ENCODE measurements at places on chromosomes 7 and 10.

GRCh38 chr7:73509463-73509862, 12.6 kb downstream of the BAZ1B start:
- DNase-seq = no peak

- no peak for DNase-seq
These were observed 85.1 kb downstream of the WDR37 start for GRCh38 chr10:1141261-1141660.

GRCh38 chr7:75734586-75735458, 3.9 kb downstream of the HIP1 start:
- peak; percentile 85 for DNase-seq

- DNase-seq = no peak
These were observed 29.5 kb upstream of the PFKFB3 start for GRCh38 chr10:6173203-6173602.

DNA sequence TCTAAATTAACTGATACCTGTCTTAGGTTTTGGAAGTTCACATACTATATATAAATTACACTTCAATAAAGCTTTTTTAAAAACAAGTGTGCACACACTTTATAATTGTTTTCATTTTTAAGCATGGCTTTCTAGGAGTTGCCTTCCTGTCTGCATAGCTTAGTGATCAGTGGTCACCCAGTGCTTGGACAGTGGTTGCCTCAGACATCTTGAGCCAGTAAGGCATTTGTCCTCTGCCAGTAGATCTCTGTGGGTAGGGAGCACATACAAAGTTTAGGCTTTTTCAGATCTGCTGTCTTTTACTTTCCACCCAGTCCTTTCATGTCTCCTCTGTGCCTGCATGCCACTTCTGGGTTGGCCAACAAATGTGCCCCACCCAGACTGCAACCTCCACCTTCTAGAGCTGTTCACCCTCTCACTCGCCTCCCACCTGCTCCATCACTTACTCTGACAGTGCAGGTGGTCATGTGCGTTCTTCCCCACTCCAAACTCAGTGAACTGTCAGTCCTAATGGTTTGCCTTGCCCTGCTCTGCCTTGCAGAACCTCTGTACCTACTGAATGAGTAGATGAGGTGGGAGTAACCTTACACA, 31.7 kb downstream of the TPST1 start:
- DNase-seq = no peak

GRCh38 chr10:130804281-130804680, 507.2 kb downstream of the TCERG1L start:
- DNase-seq = peak; percentile 17

DNA sequence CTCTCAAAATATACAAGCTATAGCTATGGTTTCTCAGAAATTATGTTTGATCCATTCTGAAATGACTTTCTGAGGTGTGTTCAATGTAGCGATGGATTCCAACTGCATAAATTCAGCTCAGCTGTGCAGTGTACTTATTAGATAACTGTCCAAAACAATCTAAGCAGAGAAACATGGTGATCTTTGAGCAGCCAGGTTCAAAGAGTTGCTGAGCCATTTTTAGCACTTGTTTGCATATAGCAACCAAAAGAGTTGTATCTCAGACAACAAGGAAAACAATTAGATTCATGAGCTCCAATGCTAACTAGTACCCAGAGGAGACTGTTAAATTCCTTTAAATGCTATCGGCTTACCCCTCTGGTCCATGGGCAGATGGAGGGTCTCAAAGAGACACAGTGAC, 15.9 kb upstream of the KCNIP2 start:
- no peak for DNase-seq

DNA sequence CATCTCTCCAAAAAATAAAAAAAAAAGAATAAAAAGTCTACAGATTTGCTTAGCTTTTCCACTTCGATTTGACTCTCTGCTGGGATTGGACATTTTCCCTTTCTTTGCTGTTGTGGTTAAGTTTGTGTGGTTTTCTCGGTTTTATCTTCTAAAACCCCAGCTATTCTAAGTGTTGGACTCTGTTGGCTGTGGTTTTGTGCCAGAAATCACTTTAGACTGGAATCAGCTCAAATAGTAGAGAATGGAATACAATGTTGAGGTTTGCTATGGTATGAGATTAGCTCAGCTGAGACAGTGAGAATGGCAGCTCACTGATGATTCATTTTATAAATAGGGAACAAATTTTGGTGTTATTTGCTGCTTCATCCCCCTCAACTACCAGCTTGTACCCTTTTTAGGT, 116.0 kb downstream of the BUB3 start:
- peak; percentile 39 for DNase-seq

GRCh38 chr7:29116361-29117200, 29.8 kb downstream of the CPVL start:
- DNase-seq = no peak

DNA sequence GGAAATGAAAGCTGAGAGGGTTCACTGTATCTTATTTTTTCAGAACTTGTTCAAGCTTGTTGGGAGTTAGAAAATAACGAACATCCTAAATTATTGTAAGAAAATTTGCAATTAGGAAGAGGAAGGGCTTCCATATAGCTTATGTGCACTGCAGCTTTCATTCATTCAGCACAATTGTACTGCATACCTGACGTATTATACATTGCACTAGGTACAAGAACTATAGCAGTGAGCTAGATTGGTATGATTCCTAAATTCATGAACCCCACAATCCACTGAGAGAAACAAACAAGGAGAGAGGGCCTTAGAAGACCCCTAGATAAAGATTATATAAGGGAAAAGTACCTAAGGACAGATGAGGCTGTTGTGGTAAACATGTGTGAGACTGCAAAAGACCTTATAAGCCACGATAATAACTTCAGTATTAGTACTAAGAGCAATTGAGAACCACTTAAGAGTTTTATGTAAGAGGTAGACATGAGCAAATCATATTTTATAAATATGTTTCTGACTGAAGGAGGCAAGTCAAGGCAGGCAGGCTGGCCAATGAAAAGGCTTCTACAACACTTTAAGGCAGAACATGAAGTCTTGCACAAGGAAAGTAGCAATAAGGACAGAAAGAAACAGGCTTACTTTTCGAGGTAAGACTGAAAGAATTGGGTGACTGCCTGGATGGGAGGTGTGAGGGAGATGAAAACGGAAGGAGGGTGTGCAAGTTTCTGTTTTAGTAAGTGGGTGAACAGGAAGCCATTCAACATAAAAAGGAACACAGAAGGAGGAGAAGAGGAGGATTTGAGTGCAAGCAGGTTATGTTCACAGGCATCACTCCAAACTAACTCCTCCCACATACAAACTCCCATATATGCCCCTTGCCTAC, 77.9 kb upstream of the LRRN3 start:
- no peak for DNase-seq
